Fibroblast of skin of right quadriceps (primary cell): ENCODE measurements at places on chromosomes 16 and 17.

- DNase-seq = no peak
Measured at GRCh38 chr17:48570325-48571023, 7.7 kb downstream of the HOXB4 start.

GRCh38 chr16:17578981-17579874, 108.5 kb upstream of the XYLT1 start:
- DNase-seq = peak; percentile 82

DNA sequence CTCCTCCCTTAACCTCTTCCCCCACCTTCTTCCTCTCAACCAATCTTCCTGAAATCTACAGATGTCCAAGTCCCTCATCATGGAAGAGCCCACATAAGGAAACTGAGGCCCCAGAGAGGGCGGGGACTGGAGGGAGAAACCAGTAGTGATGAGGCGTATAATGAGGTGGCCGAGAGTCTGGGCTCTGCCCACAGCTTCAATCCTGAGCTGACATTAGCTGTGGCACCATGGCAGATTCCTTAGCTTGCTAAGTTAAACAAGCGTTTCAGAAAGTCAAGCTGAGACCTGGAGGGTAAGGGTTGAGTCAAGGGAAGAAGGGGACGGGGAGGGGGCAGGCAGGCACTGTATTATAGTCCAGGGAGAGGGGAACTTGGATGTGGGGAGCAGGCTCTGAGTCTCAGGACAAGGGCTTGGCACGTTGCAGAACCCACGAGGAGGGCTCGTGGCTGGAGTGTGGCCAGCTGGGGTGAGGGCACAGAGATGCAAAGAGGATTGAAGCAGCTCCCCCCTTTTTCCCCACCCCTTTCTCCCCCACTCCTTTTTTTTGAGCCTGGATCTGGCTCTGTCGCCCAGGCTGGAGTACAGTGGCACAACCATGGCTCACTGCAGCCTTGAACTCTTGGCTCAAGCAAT, 13.3 kb downstream of the ARHGAP23 start:
- DNase-seq = no peak

GRCh38 chr17:27390540-27390939, 65.7 kb upstream of the KSR1 start:
- no peak for DNase-seq

DNA sequence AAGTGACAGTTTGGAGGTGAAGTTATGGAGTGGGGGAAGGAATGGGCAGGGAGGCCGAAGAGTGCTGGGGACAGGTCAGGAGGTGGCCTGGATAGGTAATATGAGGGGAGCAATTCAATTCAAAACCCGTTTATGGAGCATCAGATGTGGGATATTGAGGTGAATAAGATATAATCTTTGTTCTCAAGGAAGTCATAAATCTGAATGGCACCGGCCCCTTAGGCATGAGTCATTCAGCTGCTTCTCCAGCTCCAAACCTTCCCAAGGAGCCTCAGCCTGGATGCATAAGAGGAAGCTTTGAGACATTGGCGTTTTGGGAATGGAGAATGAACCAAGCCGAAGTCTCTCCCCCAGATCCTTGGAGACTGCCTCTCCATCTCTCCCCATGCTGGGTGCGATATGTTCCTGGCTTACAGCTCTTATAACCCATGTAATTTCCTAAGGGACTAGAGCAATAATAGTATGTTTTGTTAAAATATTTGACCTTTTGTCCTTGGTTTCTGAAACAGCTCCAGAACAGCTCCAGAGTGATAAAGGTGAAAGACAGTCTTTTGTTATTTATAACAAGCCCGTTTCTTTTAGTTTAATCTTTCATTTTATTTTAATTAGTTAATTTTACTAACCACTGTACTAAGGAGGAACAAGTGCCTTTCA, 1.7 kb downstream of the TUBG2 start:
- peak; percentile 82 for DNase-seq

GRCh38 chr17:80294210-80294609, 33.6 kb downstream of the RNF213 start:
- no peak for DNase-seq

DNA sequence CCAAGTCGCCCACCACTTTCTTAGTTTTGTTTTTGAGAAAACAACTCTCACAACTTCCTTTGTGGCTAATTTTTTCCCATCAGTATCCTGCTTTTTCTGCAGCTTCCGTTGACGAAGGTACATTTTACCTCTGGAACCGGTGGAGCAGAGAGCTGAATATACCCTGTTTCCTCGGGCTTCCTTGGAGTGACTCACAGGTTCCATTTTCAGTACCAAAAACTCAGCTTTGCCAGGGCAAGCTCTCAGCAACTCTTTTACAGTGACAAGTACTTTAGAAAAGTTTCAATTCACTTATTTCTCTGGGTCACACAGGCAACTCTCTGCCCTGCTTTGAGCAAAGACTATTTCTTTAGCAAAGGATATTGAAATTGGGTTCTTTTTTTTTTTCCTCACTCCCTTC, 318.9 kb downstream of the SNX29 start:
- DNase-seq = no peak

GRCh38 chr16:3246002-3246401, 10.4 kb downstream of the MEFV start:
- no peak for DNase-seq

DNA sequence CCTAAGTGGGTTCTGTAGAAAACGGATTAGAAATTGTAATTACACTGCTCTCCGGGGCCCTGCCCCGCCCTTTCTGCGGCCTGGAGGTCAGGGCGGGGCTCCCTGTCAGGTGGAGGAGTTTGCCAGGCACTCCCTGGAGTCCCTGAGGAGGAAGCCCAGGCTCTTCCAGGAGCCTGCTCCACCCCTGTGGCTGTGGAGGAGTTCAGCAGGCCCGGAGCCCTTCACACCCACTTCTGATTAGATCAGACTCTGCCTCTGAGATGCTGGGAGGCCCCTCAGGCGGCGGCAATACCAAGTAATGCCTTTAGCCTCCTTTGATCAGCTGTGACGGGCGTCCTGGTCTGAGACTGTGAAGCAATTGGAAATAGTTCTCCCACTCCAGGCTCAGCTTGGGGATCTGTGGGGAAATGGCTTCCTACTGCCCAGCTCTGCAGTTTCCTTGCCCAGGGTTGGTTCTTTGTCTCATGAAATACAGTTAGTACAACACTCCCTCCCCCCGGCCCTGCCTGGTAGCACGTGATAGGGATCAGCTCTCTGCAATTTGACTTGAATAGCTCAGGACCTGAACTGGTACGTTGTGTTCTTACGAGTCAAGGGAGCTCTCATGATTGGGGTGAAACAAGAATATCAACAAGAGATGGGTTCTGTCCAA, 22.3 kb downstream of the BAIAP2 start:
- DNase-seq = peak; percentile 29

DNA sequence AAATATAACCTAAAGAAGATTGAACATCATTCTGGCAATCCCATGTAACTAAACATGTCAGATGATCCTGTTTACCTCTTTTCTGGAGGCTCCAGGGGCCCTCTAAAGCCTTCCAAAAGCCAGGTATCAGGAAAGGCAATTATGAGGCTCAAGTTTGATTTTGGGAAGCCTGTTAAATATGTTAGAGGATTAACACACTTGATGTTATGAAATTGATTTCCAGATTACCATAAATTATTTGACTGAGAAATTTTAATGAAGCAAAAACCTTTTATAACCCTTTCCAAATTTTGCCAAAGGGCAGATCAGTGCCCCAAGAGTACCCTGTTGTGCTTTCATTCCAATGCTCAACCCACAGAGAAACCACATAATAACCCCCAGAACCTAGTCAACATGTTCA, 29.3 kb downstream of the PHKB start:
- DNase-seq = no peak

DNA sequence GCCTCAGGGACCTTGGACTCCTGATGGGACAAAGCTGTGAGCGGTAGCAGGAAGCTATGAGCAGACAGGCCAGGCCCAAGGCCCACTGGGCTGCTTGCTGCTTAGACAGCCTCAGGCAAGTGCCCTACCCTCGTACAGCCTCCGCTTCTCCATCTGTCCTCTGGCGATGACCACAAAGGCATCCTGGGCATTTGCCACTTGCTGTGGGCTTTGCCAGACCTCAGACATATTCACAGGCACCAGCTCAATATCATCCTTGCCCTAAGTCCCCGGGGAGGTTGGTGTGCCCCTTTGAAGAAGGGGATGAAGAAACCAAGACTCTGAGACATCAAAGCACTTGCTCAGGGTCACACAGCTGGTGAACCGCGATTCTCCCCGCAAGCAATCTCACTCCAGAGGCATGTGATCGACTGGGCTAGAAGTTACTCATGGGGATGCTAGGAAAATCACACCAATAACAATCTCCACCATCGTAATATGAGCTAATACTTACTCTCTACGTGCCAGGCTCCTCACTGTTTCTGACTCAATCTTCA, 21.7 kb downstream of the PPL start:
- peak; percentile 77 for DNase-seq

DNA sequence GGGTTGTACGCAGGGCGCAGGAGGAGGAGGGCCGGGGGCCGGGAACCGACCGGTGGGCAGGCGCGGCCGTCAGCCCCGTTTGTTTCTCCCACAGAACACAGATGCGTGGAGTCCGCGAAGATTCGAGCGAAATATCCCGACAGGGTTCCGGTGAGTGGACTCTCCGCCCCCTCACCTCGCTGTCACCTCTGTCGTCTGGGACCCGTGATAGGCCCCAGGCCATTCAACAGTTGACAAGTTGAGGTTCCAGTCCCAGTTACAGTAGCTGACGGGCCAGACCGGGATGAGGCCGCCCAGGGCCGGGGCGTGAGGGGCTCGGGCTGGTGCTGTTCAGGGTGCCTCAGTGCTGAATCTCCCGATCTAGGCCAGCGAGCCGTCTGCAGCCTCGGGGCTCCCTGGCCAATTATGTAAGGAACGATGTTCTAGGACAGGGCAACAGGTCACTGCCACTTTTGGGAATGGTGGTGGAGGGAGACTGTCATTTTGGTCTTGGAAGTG, 628 bp downstream of the GABARAPL2 start:
- no peak for DNase-seq

DNA sequence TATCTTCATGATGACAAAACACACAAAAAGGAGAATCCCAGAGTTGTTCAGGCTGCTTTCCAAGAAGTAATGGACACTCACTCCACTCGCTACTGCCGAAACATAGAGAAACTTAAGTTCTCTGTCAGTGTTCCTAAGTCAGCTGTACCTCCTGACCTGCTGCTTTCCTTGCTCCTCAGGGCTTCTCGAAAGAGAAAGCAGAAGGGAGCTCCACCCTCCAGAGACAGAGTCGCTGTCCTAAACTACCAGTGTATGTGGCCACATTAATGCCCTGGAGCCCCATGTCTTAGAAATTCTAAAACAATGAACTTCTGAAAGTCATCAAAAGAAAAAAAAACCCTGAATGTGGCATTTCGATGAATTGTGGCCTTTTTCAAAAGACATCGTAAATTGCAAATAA, 390.8 kb upstream of the MON1B start:
- no peak for DNase-seq

DNA sequence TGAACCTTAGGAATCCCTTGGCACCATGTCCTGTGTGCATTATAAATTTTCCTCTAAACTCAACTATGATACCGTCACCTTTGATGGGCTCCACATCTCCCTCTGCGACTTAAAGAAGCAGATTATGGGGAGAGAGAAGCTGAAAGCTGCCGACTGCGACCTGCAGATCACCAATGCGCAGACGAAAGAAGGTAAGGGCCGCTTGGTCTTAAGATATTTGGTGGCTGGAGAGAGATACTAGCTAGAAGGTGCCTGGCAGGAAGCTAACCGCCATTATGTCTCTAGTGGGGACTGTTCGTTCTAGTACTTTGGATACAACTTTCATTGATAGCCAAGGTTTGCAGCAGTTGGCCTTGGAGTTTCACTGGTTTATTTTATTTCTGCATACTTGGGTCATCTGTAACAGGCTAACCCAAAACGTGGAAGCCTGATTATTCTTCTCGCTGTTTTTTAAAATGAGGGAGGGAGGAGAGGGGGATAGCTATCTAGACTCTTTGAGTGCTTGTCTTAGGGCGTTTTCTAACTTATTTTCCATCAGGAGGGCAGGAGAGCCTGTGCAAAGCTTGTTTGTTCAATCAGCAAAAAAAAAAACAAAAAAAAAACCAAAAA, 1.3 kb downstream of the RBBP6 start:
- DNase-seq = peak; percentile 16
